SW 1271 (cell line): ENCODE measurements at places on chromosomes 6 and 20.

DNA sequence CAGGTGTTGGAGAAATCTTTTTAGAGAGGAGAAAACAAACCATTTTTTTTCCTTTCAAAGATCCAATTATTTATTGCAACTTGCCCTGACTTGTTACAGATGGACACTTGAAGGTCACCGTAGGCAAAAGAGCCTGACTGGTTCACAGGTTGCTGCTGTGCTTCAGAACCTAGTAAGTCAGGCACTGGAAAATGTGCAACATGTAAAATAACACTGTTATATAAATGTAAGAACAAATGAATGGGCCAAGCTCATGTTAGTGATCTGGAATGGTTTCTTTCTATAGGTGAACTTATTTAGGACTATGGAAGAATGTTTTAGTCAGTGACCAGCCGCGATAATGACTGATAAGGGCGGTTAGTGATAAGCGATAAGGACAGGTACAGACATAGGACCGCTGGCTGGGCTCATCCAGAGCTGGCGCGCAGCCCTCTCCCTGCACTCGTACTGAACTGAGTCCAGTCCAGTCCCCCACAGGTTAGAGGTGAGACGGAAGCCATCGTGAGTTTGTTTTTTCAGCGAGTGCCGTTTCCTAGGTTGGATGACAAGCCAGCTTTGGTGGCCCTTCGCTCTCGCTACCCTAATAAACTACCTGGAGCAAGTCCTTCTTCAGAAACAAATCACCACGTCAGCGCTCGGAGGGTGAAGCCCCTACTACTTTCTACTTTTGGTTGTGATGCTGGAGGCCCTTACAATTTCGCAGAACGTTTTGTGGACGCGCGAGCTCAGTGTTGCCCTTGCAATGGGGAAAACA is 94.4 kb upstream of the PRDM1 start:
- peak; percentile 12 for DNase-seq

DNA sequence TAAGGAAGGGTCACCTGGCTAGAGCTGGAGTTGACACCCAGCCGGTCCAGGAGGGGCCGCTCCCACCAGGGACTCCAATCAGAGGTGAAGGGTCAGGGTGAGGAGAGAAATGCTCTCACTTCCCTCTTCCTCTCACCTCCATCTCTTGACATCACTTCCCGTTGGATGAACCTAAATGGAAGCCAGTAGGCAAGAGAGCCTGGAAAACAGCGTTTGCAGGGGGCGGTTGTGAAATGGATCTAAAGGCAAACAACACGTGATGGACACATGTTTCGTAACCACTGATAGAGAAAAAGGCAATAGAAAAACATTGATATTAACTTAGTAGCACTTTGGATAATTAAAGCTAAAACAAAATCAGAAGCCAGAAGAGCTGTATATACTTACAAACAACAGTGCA is 105.6 kb upstream of the FOXA2 start:
- no peak for DNase-seq

DNA sequence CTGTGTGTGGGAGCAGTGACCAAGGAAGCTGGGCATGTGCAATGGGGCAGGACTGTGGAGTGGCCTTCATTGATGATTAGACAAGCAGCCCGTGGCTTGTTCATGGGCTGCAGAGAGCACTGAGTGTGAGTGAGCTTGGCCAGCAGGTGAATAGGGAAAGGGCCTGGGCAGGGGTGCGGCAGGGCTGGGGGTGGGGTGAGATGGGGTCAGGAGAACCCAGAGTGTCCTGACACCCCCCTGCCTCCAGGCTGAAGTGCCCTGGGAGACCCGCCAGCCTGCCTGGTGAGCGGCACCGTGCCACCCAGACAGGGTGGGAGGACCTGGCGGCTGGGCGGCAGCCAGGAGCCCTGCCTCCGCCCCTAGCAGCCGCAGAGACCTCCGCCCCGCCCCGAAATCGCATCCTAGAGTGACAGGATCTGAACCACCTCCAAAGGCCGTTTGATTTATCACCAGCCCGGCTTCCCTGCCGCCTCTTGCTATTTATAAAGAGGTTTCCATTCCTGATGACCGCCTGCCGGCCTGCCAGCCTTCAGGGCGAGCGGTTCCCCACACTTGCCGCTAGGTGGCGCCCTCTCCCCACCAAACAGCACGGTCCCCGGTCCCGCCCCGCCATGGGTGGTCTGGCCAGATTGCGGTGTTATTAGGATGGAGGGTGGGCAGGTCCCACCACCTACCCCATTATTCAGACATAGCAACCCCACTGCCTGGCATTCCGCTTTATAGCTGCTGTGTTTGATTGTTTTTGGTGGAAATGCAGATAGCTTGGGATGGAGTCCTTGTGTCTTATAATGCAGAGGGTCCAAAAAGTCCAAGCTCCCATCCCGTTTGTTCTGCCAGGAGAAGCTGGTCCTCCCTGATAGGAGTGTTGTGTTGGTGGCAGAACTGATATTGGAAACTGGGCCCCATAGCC is 3.5 kb downstream of the MYLK2 start:
- no peak for DNase-seq

DNA sequence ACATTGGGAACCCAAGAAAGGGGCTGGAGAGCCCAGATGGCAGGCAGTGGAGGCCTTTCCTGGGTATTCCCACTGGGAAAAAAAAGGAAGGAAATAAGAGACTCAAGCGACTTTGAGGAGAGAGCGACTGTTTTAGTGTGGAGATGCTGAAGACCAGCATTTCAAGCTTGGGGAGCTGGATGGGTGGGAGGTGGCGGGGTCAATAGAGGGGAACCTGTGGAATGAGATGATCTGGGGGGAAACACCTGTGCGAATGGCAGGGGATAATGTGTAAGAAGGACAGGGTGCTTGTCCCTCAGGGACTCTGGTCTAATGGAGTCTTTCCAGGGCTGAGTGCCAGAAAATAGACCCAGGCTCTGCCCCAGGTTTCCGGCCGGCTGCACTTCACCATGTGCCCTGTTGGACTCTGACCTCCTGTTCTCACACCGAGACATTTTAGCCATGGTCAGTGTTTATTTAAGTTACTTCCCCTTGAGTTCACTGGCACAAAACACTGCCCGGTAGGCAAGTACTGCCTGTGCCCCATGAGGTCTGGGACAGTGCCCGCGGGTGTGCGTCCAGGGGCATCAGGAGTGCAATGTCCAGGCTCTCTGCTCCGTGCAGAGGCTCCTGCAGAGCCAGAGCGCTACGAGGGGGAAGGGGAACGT is 50.4 kb upstream of the NKX2-2 start:
- DNase-seq, result no peak

- DNase-seq, result no peak
Observed at GRCh38 chr6:43730634-43731033, 39.4 kb upstream of the VEGFA start.

- DNase-seq, result no peak
Observed at GRCh38 chr6:393391-394221, 2.1 kb downstream of the IRF4 start.

- DNase-seq, result no peak
Observed at GRCh38 chr6:47203266-47203937, 106.3 kb downstream of the TNFRSF21 start.

GRCh38 chr20:8474027-8474668 is 342.1 kb downstream of the PLCB1 start:
- DNase-seq, result no peak

- DNase-seq, result no peak
Observed at GRCh38 chr6:127219869-127220268, 46.8 kb upstream of the RNF146 start.

GRCh38 chr20:57698116-57698866 is 11.5 kb downstream of the PMEPA1 start:
- peak; percentile 100 for DNase-seq

GRCh38 chr20:59403261-59403961 is 103.0 kb downstream of the EDN3 start:
- DNase-seq, result no peak

DNA sequence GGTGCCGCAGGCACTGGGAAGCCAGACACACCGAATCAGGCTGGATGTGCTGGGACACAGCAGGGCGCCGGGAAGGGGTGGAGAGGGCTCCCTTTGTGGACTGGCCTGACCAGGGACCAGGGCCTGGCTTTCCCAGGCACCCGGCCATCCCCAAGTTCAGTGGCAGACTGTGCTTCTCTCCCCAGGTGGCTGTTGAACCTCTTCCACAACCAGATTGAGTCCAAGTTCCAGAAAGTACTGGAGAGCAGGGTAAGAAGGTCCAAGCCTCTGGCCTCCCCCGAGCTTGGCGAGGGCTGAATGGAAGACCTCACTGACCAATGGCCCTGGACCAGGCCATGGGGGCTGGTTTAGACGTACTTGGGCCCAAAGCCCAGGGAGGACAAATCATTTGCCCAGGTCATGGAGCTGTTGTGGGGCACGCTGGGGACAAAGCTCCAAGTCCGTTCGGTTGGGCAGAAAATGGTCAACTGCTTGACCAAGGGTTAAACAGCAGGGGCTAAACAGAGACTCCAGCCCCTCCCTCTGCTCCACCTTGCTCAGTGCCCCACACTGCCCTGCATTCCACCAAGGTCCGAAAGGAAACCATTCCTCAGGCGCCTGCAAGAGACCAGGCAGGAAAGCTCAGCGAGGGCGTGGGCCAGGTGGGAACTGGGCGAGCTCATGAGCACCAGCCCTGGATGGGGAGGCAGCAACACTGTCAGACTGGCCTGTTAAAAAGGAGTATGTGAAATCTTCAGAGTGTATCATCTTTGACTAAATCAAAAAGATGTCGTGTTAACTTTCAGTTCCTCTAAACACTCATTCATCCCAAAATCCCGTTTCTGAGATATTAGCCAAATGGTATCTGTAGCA is 9.1 kb downstream of the LBP start:
- DNase-seq, result no peak

GRCh38 chr20:17701826-17702225 is 2.1 kb downstream of the BANF2 start:
- no peak for DNase-seq

DNA sequence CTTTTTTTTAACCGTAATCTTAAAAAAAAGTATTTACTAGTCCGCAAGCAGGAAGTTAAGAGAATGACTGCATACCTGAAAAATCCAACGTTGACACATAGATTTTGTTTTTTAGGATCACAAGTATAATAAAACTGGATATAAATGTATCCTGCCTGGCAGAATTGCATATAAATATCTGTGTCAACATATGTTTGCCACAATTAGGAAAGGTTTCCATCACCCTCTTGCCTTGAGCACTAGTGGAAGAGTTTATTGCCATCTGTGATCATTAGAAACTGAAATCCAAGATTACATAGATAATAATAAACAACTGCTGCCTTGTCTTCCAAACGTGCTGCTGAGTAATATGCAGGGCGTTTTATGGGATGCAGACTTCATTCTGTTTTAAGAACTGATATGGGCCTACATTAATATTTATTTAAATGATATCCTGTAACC is 27.9 kb downstream of the PLEKHG1 start:
- DNase-seq, result no peak
